Vagina (tissue), 2 donors: ENCODE measurements at places on chromosomes 6 and 20. TPM values are rescaled to one million over a fixed set of nuclear protein-coding genes. Genes with fewer than 3 reads are reported as not detected.

- no peak for DNase-seq
Measured at GRCh38 chr20:53183181-53183580, 211.0 kb downstream of the TSHZ2 start.

DNA sequence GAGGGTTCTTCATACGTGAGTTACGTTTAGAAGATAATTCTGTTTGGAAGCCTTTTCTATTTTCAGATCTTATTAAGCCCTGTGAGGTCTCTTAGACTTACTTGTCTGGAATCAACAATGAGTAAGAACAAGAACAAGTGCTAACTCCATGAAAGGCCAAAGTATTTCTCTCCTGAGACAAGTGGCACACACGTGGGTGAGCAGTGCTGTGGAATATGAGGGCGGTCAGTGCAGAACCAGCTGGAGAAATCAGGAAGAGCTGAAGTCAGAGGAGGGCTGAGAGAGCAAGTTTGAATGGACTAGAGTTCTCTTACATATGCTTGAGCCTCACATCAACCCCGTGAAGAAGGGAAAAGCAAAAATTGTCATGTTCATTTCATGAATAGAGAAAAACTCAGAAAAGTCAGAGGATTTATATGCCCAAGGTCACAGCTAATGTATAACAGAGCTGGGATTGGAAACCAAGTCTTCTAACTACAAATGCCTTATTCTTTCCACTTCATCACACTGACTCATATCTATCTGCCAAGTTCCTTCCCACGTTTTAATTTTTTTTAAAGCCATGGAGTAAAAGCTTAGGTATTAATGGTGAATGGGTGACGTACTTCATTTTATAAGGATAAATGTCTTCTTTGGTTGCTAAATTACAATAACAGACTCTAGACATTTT lies 201.3 kb upstream of the DTNBP1 start:
- no peak for DNase-seq

DNA sequence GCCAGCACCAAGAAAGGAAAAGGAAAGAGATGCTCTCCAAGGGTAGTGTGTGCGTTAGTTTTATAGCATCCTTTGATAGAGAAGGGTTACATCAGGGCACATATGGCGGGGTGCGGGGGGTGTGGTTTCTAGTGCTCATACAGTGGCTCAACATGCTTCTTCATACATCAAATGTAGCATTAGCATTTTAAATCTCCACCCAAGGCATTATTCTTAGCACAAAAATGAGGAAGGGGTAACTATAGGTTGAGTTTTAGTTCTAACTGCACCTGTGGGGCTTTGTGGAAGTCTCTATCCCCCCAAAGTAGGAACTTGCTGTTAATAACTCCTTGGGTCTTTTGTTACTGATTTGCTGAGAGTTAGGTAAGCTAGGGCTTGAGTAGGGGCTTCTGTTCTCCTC lies 89.3 kb downstream of the CEP57L1 start:
- no peak for DNase-seq

GRCh38 chr6:99334526-99335127 lies 14.8 kb downstream of the FAXC start:
- no peak for DNase-seq

GRCh38 chr6:55759536-55759935 lies 115.9 kb downstream of the BMP5 start:
- DNase-seq: no peak

GRCh38 chr20:22653658-22654642 lies 69.6 kb upstream of the FOXA2 start:
- DNase-seq: no peak

DNA sequence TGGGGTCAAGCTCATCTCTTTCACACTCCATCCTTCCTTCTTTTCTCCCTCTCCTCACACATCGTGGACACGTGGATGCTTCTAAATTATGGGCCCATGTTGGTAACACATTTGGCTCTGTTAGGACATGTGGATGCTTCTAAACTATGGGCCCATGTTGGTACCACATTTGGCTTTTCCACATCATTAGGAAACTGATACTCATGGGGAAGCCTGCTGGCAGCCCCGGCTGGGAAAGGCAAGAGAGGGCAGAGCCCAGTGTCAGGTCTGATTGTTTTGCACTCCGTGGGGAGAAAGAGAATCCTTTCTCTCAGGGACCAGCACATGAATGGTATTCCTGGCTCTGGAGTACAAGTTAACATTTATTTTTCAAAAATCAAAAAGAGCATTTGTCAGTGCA lies 4.0 kb upstream of the CST1 start:
- DNase-seq: peak; percentile 43

DNA sequence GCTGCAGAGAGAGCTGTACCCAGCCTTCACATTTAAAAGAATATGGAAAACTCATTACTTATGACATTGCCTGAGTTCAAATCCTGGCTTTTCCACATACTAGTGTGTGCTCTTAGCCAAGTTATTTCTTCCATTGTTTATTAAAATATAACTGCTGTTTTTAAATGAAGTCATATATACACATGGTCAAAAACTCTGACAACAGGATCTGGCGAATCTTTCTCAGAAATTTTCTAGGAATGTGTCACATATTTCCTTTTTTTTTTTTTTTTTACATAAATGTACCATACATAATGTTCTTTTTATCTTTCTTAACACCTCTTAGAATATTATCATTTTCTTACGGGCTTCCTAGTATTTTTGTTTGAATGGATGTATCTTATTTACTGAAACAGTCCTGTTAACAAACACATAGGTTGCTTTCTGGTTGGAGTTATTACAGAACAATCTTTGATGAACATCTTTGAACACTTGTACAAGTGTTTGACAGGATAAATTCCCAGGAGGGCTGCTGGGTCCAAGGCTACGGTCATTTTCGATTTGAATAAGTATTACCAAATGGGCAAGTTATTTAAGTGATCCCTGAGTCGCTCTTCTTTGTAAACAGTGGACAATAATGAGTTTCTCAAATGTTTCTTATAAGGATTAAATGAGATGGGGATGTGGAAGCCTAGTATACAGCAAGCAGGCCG lies 1.6 kb upstream of the SNX9 start:
- no peak for DNase-seq

DNA sequence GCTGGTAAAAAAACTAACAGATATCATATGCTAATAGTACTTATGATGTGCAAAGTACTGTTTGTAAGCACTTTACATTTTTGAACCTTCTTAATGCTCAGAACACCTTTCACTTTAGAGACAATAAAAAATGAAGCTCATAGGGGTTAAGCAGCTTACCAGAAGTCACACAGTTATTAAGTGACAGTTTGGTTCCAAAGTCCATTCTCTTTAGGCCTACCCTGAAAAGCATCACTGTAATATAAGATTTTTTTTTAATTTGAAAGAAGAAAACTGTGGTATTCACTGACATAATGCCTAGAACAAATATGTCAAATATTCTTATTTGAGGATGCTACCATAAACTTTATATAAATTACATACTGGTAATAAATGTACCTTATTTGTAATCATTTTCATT lies 127.6 kb upstream of the RUNX2 start:
- DNase-seq: no peak

- no peak for DNase-seq
Measured at GRCh38 chr20:54148947-54149764, 24.6 kb downstream of the CYP24A1 start.

DNA sequence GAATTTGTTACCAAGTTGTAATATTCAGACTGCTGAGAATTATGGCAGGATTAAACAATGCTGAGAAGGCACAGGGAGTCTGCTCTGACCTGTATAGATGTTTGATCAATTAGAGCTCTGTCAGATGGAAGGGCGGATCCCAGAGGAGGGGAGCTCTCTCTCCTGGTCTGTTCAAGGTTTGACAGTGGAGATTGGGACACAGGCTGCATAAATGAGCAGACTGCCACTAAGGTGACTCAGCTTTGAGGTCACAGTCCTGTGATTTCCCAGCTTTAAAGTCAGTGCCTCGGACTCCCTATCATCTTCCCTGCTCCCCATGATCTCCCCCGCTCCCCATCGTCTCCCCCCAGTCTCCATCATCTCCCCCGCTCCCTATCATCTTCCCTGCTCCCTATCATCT lies 59.2 kb upstream of the SLC22A23 start:
- DNase-seq: no peak

GRCh38 chr20:25193843-25194242 lies 1.7 kb upstream of the ENTPD6 start:
- DNase-seq: no peak

GRCh38 chr6:147384029-147384428 lies 124.5 kb upstream of the SAMD5 start:
- DNase-seq: no peak

- no peak for DNase-seq
Measured at GRCh38 chr6:15297895-15298590, 52.2 kb downstream of the JARID2 start.

GRCh38 chr20:50983321-50983720 lies 24.7 kb downstream of the MOCS3 start:
- no peak for DNase-seq

DNA sequence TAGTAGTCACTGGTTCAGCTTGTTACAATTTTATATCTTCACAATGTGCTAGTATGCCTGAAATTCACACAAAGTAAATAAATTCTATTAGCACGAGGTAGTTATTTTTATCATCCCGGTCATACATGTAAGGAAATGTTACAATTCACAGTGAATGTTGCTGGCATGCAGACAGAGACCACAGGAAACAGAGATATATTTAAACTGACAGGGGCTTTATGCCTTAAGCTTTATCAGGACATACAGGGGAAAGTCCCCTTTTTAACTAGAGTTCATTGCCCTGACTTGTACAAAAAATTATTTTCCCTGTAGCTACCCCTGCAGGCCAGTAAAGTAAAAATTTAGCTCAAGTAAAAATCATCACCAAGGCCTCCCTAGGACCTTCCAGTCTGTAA lies 712.0 kb upstream of the NRSN1 start:
- DNase-seq: no peak

- DNase-seq: no peak
Measured at GRCh38 chr6:6665555-6666243, 77.2 kb downstream of the LY86 start.

GRCh38 chr6:141153563-141153962 lies 979.2 kb upstream of the GJE1 start:
- no peak for DNase-seq

- DNase-seq: no peak
Measured at GRCh38 chr6:45026003-45026516, 302.1 kb upstream of the RUNX2 start.

- no peak for DNase-seq
Measured at GRCh38 chr6:76677017-76677416, 604.6 kb upstream of the IMPG1 start.

DNA sequence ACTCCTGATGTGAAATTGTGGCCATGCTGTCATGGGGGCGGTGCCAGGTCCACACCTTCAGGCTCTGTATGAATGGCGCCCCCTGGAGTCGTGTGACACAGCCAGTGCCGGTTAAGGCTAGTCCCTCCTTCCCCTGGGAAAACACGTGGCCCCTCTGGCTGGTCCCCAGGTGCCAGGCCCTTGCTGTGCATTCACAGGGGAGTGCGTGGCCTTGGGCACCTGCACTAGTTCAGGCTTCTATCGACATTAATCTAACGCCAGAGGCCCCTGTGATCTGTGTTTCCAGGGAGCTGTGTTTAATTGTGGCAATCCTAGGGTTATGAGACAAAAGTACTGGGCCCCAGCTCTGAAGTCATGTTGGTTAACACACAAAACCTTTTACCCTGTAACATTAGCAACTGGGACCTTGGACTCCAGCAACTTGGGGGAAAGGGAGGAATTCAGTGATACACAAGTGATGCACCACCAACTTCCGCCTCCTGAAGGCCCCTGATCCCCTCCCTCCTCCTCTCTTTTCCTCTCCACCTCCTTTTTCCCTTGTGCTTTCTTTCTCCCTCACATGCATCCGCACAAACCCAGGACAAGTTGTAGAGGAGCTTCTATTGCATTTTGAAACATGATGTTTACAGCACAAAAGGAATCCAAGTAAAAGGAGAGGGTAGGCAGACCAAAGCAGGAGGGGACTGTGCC lies 74.0 kb downstream of the SSR1 start:
- DNase-seq: no peak

DNA sequence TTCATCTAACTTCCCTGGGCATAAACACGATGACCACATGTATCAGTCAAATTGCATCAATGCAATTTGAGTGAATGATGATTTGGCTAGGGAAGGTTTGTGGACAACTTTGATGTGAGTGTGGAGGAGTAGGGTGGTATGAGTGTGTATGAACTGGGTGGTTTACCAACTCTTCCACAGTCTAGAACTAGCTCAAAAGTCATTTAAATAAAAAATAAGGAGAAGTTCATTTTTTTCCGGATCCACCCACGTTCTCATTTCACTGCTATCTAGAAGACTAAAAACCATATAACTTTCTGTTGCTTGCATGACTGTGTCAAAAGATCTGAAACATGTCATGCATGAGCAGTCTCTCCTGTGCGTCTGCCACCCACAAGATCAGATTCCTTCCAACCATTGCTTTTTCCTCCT lies 23.6 kb downstream of the SLC35D3 start:
- DNase-seq: no peak

- DNase-seq: no peak
Measured at GRCh38 chr6:100846276-100846675, 34.9 kb downstream of the ASCC3 start.

DNA sequence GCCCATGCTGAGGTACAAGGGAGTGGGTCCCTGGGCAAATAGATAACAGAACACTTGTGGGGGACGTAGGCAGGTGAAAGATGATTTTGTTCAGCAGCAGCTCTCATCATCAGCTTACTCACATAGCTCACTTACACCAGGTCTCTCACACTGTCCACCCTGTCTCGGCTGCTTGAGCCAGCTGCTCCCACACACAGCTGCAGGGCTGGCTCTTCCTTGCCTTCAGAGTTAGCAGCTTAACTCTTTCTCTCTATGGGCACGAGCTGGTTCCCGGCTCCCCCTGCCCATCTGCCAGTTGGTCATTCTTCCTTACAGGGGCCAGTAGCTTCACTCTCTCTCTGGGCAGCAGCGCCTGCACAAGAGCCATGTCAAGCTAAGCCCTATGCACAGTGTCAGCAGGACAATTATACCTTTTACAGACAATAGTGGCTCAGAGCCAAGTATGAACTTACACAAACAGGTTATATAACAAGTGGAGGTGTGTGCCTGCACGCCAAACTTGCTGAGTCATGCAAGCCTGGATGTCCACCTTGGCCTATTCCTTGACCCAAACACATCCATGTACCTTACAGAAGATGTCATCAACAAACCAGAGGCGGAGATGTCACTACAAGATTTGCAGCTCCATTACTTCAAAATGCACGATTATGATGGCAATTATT lies 18.7 kb downstream of the ZNF391 start:
- DNase-seq: no peak

GRCh38 chr20:41956338-41957074 lies 338.3 kb upstream of the CHD6 start:
- no peak for DNase-seq

- DNase-seq: no peak
Measured at GRCh38 chr6:131721161-131721560, 10.3 kb upstream of the CTAGE9 start.

- no peak for DNase-seq
Measured at GRCh38 chr6:131917318-131917717, 33.9 kb downstream of the CCN2 start.

Gene LHFPL5
- total RNA-seq: not detected

Gene MUCL3
- 0.49 TPM for total RNA-seq

Gene HLA-DMA
- 27.7 TPM for total RNA-seq

Gene BANF2
- not detected for total RNA-seq

Gene FAM209B
- total RNA-seq: not detected

Gene DPPA5
- not detected for total RNA-seq

Gene EYA2
- 8.1 TPM for total RNA-seq

Gene RCAN2
- 20.9 TPM for total RNA-seq

Gene LRRC1
- total RNA-seq: 52.5 TPM

Gene TRIM15
- total RNA-seq: not detected

Gene ZNF391
- total RNA-seq: 14.2 TPM

Gene C6orf52
- not detected for total RNA-seq

Gene ERVFRD-1
- 0.25 TPM for total RNA-seq

Gene NMBR
- not detected for total RNA-seq

Gene WFDC12
- 4.4 TPM for total RNA-seq
